SHP77 (cell line): ENCODE measurements at places on chromosomes 4 and X.

DNA sequence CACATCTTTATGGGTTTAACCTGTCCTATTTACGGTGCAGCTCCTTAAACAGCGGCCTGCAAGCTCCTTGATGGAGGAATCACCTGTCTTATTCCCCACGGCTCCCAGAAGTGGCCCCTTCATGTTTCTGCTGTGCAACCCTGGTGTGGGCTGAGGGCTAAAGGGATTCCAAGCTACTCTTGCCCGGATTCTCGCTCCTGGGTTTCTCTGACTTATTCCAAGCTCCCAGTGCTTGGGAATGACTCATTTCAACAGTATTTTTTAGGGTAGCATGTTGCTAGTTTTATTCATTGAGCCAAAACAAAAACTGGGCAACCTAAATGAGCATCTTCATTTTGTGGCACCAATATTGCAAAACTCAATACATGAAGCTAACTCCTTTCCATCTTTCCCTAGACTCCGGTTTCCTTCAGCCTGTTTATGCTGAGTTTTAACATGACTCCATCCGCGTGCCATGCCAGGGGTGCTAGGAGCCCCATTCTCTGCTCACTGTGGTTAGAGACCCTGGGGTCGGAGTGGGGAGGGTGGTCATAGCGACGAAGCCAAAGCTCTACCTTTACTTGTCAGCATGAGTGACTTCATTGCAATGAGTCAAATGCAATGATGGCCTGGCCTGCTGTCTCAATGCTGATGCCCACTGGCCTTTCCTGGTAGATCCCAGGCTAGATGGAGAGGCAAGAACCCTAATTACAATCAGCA lies 349.7 kb downstream of the NR3C2 start:
- no peak for DNase-seq

DNA sequence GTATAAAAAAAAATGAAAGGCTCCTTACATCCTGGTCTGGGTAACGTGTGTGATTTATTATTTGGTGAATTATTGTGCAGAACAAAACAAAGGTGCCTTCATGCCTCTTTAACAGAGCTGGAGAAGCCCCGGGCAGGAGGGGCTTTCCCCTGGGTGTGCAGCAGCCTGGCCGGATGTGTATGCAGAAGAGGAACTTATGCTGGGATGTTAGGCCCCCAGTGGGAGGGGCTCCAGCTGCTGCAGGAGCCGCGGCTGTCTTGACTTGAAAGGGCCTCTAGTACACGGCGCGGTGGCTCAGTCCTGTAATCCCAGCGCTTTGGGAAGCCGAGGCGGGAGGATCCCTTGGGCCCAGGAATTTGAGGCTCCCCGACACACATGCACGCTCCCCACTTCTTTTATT lies 16.0 kb downstream of the CCNQ start:
- DNase-seq: no peak

DNA sequence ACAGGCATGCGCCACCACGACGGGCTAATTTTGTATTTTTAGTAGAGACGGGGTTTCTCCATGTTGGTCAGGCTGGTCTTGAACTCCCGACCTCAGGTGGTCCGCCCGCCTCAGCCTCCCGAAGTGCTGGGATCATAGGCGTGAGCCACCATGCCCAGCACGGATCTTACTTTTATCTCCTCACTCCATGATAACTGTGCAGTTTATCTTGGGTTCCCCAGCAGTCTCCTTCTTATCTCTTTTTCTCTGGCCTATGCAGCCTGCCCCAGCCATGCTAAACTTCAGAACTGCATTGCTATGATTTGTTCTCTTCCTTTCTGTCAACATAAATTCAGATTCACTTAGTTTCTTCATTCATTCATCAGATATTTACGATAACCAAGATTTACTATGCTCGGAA lies 22.4 kb downstream of the PAGE1 start:
- DNase-seq: no peak

DNA sequence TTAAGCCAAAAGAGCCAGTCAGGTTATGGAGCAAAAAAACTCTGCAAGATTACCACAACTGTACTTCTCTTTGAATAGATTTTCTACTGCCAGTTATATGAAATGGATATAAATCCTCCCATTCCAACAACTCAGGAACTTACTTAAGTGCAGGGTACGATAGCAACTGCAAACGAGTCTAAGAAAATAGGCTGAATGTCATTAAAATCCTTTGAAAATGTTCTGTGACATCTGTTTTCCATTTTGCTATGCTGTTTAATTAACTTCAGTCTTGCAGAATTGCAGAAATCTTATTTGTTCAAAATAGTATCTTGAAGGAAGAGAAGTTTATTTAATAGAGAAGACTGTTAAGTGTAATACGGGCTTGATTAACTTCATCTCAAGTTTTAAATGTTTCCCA lies 243.8 kb downstream of the PALLD start:
- DNase-seq: no peak

DNA sequence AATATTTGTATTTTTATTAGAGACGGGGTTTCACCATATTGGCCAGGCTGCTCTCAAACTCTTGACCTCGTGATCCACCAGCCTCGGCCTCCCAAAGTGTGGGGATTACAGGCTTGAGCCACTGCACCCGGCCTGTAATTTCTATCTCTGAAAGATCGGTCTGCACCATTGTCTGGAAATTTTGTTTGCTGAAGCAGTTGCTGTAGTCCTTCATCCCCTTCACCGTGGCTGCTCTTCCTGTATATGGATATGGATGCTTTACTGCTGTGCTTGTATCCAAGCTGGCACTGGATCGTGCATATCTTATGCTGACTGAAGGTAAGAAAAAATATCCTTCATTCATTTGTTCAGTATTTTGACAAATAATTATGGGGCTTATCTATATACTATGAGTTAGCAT lies 338.4 kb upstream of the GNPDA2 start:
- DNase-seq: no peak
